ENCODE measurements at places on chromosomes 1 and 21.
A peak's percentile ranks its signal among the peaks of the same experiment; 100 is the strongest.

GRCh38 chr1:159120317-159120716 lies 43.8 kb upstream of the AIM2 start:
- no peak for DNase-seq

DNA sequence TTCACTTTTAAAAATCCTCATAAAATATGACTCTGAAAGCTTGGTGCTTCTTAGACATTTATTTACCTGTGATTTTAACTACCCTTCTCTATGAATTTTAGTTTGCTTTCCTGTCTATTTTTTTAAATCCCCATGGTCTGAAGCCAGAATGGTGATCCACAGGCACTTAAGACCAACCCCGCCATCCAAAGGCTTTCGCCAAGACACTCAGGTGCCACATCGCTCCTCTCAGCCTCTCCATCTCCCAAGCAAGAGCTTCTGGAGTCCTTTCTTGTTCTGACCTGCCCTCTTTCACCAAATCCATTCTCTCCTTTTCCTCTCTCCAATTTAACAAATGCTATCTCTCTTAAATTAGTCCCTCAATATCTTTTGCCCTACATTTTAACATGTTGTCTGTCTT lies 464.6 kb downstream of the PCP4 start:
- DNase-seq, result no peak

- DNase-seq, result no peak
Observed at GRCh38 chr1:30384286-30385245, 338.8 kb downstream of the MATN1 start.

- DNase-seq, result no peak
Observed at GRCh38 chr1:178630417-178630816, 94.6 kb upstream of the RALGPS2 start.

- DNase-seq, result no peak
Observed at GRCh38 chr1:183306317-183307042, 111.7 kb downstream of the NMNAT2 start.

GRCh38 chr1:24045771-24046170 lies 65.6 kb upstream of the SRSF10 start:
- DNase-seq, result peak; percentile 19

- no peak for DNase-seq
Observed at GRCh38 chr1:22681556-22682276, 28.7 kb downstream of the C1QB start.

DNA sequence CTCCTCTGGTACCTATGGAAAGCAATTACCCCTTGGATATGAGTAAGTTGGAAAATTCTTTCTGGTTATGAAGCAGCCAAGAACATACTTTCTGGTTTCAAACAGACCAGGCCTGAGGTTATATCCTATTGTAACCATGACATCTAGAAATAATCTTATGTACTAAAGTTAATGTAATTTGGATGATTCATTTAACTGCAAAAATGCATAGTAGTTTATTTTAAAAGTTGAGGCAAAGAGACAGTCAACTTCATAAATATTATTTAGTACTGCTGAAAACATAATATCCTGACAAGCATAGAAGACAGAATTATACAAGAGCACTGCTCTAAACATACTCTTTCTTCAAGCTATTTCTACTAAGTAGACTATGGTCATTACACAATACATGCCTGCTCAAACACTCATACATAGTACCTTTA lies 25.5 kb downstream of the ODF2L start:
- peak; percentile 73 for DNase-seq

GRCh38 chr1:205800981-205801703 lies 11.9 kb downstream of the SLC41A1 start:
- DNase-seq, result no peak

GRCh38 chr1:223133306-223133823 lies 9.7 kb downstream of the TLR5 start:
- DNase-seq, result no peak

DNA sequence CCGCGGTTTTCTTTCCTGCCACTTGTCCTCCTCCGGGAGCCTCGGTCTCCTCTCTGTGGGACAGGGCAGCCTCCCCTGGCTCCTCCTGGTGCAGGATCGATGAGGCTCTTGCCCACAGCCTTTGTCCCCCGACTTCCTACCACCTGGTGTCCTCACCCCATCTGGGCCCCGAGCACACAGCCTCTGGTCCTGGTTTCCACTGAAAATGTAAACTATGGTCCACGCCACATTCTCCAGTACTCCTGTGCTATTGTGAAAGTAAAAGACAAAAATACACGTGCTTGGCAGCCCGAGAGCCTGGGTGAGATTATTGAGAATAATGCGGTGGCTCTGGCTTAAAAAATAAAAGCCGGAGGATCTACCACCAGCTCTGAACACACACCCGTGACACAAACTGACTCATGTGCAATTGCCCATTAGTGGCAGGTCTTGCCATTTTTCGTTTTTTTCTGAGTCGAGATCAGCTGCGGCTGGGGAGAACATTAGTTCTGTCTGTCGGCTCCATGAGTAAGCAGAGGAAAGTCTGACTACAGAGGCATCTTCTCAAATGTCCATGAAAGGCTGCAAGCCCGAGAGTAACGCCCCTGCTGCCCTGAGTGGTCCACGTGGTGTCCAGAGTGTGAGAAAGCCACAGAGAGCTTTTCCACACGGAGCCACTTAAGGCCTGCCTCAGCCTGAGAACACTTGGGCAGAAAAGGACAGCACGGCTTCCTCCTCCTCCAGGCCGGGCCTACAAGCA lies 5.7 kb upstream of the COL6A2 start:
- peak; percentile 97 for DNase-seq

GRCh38 chr1:107949467-107950253 lies 15.3 kb downstream of the VAV3 start:
- DNase-seq, result no peak

- DNase-seq, result no peak
Observed at GRCh38 chr1:185788386-185788785, 54.2 kb downstream of the HMCN1 start.

- DNase-seq, result no peak
Observed at GRCh38 chr1:49333906-49334305, 557.2 kb upstream of the BEND5 start.

- DNase-seq, result peak; percentile 84
Observed at GRCh38 chr1:45769261-45769932, 18.9 kb upstream of the IPP start.

DNA sequence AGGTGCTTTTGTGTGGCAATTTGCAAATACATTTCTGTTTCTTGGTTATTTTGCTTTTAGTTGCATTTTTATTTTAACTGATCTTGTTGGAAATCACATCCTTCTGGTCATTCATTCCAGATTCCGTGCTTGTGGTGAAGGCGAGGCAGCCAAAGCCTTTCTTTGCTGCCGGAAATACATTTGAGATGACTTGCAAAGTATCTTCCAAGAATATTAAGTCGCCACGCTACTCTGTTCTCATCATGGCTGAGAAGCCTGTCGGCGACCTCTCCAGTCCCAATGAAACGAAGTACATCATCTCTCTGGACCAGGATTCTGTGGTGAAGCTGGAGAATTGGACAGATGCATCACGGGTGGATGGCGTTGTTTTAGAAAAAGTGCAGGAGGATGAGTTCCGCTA lies 34.8 kb upstream of the CD101 start:
- DNase-seq, result no peak

DNA sequence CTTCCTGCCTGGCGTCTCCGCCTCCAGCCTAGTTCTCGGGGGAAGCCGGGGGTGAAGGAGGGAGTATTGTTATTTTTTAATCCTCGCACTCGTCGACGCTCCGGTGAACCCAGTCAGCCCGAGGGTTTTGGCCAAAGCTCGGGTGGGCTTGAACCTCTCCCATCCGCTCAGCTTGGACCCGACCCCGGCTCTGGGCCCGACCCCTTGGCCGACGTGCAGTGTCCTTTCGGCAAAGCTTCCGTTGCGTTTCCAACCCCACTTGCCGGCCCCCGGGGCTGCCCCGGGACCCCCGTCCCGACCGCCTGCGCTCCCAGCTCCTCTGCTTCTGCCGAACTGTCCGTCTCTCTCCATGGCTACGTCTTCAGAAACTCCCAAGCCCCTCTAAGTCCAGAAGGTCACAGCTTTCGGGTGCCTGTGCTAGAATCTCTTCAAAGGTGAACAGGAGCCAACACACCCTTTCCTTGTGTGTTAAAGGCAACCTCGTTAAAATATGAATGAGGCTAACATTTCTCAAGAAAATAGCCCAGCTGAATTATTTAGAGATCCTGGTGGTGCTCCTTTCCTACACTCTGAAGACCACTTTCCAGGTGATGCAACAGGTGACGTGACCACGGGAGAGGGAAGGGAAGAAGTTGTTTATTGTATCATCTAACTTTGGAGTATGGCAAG lies 647 bp downstream of the DESI2 start:
- no peak for DNase-seq

DNA sequence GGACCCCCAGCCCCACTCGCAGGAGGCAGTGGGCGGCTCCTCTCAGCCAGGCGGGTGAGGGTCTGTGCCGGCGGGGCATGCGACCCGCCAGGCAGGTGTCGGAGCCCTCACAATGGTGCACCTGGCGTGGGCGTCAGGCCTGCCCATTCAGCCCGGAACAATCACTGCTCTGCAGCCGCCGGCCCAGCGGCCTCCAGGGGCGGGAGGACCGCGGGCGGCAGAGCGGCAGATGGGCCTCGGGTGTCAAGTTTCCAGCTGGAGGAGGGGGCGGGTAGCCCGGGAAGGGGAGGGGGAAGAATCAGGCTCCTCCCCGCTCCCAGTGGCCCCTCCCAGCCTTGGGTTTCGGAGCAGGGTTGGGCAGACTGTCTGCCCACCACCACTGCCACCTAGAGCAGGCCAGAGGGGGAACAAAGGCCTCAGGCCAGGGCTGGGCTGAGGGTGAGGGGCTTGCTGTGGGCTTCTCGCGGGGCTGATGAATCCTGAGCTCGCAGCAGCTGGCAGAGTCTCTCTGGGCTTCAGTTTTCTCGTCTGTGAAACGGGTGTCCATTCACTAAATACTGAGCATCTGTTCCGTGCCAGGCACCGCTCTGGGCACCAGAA lies 39.5 kb upstream of the CASZ1 start:
- DNase-seq, result no peak

DNA sequence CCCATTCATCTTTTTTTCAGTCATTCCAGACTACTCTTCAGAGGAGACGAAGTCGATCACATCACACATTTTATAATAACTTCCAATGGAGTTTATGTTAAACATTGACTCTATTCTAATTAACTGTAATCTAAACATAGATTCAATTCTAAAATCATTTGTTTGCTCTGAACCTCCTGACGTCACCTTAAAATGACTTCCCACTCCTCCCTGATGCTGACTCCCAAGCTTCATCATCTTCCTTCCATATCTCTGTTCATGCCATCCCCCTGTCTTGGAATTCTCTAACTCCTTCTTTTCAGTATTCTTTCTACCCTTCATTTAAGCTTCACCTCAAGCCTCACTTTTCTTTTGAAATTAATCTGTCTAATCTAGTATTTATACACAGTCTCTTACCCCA lies 45.1 kb upstream of the PLPPR5 start:
- no peak for DNase-seq

DNA sequence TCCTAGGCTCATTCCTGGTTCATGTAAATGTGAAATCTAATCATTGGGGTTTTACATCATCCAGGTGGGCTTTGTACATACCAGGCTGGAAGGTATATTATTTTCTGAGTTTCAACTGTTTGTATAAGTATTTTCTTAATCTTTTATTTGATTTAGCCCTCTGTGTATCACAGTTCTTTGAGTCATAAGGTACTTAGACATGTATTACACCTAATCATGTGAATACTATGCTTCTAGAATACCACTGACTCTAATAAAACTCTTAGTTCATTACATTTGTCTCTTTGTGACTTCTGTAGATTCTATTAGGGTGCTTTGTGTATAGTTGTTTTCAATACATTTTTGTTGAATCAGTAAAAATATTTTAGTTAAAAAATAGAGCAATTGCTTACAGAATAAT lies 92.8 kb downstream of the ZFYVE9 start:
- DNase-seq, result no peak

GRCh38 chr1:221503268-221503667 lies 238.6 kb downstream of the DUSP10 start:
- no peak for DNase-seq

DNA sequence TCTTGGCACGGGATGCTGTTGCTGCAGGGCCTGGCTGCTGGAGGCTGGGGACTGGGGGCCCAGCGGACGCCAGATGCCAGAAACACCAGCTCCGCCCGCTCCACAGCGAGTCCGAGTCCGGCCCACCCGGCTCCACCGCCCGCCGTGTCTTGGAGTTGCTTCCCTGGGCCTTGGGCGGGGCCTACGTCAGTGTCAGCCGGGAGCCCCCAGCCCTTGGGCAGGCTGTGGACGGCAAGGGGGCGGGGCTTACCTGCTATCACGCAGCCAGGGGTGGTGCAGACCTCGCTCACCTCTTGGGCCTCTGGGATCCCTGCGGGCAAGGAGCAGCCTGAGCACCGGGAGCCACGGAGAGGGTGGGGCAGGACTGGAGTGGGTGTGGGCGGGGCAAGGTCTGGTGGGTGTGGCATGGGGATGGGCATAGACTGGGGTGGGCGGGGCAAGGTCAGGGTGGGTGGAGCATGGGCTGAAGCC lies 21.8 kb downstream of the MMEL1 start:
- no peak for DNase-seq

GRCh38 chr21:41098481-41099042 lies 69.4 kb upstream of the BACE2 start:
- DNase-seq, result no peak

- no peak for DNase-seq
Observed at GRCh38 chr21:29082046-29082815, 8.8 kb upstream of the CCT8 start.

GRCh38 chr1:21763694-21764419 lies 19.1 kb downstream of the USP48 start:
- DNase-seq, result no peak

- DNase-seq, result no peak
Observed at GRCh38 chr1:57345916-57346315, 77.9 kb downstream of the DAB1 start.

DNA sequence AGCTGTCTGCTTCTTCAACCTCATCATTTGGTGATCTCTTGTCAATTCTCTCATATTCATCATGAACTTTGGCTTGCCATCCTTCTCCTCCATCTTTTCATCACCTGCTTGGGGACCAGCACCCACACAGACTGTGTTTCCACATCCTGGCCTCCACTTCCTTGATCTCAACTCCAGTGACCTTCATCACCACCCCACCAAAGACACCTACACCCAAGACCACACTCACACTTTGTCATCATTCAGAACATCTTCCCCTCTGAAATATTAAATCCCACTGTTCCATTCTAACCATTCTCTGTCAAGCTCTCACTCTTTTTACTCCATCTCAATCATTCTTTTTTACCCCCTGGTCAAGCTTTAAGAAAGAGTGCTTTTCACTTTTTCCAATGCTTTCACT lies 115.5 kb upstream of the VAV3 start:
- no peak for DNase-seq

- DNase-seq, result peak; percentile 90
Observed at GRCh38 chr1:54273092-54273794, 73.3 kb downstream of the MRPL37 start.

GRCh38 chr1:204834752-204835151 lies 35.9 kb upstream of the NFASC start:
- no peak for DNase-seq

- no peak for DNase-seq
Observed at GRCh38 chr1:40107290-40107959, 10.4 kb upstream of the PPT1 start.

DNA sequence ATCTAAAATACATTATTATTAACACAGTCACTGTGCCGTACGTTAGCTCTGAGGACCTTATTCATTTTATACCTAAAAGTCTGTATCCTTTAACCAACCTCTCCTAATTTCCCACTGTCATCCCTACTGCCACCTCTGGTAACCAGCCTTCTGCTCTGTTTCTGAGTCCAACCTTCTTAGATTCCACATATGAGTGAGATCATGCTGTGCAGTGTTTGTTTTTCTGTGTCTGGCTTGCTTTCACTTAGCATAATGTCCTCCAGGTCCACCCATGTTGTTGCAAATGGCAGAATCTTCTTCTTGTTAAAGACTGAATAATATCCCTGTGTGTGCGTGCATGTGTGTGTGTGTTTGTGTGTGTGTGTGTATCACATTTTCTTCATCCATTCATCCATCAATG lies 64.2 kb downstream of the ETS2 start:
- DNase-seq, result no peak

All from HFFc6 (cell line).